ENCODE measurements at places on chromosomes 5 and 9.

DNA sequence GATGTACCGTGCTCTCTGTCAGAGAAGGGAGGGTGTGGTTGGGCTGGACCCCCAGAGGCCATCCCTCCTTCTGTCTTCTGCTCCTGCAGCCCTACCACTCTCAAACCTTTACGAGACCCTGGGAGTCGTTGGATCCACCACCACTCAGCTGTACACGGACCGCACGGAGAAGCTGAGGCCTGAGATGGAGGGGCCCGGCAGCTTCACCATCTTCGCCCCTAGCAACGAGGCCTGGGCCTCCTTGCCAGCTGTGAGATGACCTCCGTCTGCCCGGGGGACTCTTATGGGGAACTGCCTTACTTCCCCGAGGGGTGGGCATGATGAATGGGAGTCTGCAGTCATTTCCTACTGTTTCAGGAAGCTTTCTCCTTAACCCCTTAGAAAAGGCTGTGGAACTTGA lies 17.5 kb downstream of the TGFBI start:
- no peak for DNase-seq

GRCh38 chr5:58069846-58070245 lies 390.0 kb downstream of the PLK2 start:
- DNase-seq = no peak

GRCh38 chr5:6386271-6386670 lies 7.9 kb upstream of the MED10 start:
- no peak for DNase-seq

DNA sequence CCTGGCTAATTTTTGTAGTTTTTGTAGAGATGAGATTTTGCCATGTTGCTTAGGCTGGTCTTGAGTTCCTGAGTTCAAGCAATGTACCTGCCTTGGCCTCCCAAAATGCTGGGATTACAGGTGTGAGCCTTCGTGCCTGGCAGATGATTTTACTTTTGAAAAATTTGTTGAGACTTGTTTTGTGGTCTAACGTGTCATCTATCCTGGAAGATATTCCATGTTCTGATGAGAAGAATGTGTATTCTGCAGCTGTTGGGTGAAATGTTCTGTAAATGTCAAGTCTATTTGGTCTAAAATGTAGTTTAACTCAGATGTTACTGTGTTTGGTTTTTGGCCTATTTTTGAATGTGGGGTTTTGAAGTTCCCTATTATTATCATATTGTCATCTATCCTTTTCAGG lies 145.6 kb downstream of the XRCC4 start:
- DNase-seq = no peak

DNA sequence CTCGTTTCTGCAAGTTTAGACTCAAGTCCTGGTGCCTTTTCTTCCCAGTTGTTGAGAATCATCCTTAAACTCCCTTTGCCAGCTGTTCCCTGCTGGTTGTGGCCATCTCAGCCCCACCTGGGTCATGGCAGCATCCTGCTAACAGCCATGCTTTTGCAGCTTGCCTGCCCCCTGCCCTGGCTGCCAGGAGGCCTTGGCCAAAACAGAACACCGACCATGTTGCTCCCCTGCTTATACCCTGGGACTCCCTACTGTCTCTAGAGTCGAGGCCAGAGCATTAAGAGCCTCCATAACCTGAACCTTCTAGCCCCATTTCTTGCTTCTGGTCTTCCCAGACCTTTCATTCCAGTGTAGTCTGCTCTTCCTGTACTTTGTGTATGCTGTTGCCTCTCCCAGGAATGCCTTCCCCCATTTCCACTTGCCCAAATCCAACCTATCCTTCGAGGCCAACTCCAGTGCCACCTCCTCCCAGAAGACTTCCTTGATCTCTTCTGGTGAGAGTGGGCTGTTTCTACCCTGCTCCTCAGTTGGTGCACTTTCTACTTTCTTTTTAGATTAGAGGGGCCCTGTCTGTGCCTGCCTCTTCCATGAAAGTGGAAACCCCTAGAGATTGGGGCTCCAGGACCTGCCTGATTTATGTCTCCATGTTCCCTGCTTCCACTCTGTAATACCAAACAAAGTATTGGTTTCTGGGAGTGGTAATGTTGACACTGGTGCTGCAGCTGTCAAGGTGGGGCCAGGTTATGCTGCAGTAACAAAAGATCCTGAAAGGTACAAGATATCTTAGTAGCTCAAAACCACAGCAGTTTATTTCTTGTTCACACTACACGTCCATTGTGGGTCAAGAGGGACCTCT lies 88.2 kb downstream of the AMBP start:
- DNase-seq = no peak

- DNase-seq = no peak
Measured at GRCh38 chr9:68492806-68493205, 47.9 kb downstream of the TMEM252 start.

DNA sequence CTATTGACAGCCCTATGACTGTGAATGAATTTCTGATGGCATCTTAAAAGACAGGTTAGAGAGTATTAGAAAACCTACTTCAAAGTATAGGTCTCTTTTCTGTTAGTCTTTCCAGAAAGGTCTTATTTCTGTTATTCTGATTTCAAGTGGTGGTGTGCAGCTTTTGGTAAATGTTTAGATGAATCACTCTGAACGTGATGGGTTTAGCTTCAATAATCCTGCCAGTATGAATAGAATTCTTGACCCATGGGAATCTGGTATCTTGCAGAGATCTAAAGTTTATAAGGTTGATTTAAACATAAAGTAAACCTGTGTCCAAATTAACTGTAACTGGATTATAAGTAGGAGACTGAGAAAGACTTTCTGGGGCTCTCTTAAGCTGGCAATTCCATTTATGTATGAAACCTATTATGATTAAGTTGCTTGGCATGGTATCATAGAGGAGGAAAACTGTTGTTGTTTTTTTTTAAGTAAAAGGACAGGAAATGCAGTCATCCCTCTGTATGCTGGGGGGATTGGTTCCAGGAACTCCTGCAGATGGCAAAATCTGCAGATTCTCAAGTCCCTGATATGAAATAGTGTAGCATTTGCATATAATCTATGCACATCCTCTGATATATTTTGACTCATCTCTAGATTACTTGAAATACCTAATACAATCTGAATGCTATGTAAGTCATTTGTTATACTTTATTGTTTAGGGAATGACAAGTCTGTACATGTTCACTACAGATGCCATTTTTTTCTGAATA lies 77.0 kb upstream of the ADAMTS19 start:
- DNase-seq = no peak

DNA sequence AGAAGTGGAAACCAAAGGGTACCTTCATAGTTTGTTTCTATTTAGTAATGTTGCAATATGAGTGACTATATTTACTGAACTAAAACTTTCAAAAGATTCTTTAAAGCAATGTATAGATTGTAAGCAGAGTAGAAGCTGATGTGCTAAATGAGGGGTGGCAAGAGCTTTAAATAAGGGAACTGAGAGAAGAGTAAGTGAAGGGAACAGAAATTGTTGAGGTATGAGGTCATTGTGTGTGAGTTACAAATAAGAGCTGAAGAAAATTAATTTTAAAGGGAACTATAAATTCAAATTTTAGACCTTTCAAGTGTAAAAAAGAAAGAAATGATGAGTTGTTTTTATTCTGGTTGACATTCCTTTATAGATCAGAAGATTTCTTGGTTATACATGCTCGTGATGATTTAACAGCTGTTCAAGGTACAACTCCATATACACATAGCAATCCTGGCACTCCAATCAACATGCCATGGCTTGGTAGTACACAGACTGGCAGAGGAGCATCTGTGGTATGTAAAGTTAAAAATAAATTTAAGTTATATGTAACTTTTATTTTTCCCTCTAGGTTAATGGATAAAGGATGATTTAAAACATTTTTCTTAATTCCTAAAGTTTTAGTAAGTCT lies 135.1 kb upstream of the TNFAIP8 start:
- no peak for DNase-seq

- no peak for DNase-seq
Measured at GRCh38 chr5:78295035-78295961, 800 bp upstream of the AP3B1 start.

GRCh38 chr5:80745490-80745889 lies 90.7 kb upstream of the DHFR start:
- no peak for DNase-seq

DNA sequence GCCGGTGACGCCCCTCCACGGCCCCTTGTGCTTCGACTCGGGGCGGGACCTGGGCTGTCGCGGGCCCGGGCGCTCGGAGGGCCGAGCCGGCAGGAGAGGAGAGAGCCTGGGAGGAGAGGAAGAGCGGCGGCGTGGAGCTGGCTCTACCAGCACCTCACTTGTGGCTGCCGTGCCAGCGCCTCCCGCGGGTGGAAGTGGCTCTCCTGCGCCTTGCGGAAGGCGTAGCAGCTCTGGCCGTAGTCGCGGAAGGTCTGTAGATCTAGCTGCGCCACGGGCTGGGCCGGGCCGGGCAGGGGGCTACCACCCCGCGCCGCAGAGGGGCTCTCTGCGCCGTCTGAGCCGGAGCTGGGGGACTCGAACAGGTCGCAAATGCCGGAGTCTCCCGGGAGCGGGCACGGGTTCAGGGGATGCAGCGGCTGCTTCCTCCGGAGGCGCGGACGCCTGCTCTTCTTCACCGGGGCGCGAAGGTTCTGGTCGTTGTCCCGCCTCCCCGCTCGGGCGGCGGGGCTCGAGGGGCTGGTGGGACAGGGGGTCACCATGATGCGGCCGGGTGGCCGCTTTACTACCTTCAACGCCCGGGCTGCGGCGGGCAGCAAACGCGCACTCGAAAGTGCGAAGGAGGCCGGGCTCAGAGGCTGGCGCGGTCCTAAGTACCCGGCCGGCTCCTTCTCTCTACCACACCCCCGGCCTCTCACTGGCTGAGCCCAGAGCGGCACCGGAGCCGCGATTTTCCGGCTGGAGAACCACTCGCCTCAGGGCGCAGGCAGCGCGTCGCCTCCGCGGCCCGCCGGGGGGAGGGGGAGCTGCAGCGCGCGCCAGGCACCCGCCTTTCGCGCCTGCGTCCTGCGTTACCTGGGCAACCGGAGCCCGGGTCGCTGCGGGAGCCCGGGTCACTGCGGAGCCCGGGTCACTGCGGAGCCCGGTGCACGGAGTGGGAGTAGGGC lies at the start of gene CCNO:
Gene CCNO, minus strand, starts transcription at position 624 of the 944 bp plus-strand sequence. Its CDS starts 85 bp downstream, at position 539.
- peak; percentile 16 for DNase-seq

- no peak for DNase-seq
Measured at GRCh38 chr9:100725371-100725770, 147.5 kb downstream of the CAVIN4 start.

DNA sequence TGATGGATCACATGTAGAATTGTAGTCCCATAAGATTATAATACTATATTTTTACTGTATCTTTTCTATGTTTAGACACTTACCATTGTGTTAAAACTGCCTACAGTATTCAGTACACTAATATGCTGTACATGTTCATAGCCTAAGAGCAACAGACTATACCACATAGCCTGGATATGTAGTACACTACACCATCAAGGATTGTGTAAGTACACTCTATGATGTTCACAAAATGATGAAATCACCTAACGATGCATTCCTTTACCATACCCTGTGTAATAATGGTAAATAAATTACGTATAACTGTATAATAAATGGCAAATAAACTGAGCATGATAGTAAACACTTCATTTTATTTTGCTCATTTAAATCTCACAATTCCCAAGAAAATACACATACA lies 60.3 kb downstream of the RICTOR start:
- DNase-seq = no peak

DNA sequence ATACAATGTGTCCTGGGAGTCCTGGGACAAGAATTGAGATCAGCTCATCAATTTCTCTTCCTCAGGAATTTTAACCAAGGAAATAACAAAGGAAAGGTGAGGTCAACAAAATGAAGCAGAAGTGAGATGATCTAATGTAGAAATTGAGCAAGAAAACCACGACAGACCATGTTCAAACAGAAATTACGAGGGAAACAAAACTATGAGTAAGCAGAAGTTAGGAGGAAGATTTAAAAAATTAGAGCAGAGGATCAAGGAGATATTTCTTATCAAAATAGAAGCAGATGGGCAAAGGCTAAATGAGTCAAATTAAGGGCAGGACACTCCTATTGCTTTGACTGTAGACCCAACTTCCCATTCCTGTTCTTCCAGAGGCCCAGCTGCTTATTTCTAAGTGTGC lies 97.4 kb downstream of the HINT1 start:
- DNase-seq = no peak
